Esophagus squamous epithelium (tissue), 5 donors: ENCODE measurements at places on chromosomes 12 and 14. TPM values are rescaled to one million over a fixed set of nuclear protein-coding genes. Genes with fewer than 3 reads are reported as not detected.

Gene RAD51B
- 6.2 TPM for total RNA-seq

DNA sequence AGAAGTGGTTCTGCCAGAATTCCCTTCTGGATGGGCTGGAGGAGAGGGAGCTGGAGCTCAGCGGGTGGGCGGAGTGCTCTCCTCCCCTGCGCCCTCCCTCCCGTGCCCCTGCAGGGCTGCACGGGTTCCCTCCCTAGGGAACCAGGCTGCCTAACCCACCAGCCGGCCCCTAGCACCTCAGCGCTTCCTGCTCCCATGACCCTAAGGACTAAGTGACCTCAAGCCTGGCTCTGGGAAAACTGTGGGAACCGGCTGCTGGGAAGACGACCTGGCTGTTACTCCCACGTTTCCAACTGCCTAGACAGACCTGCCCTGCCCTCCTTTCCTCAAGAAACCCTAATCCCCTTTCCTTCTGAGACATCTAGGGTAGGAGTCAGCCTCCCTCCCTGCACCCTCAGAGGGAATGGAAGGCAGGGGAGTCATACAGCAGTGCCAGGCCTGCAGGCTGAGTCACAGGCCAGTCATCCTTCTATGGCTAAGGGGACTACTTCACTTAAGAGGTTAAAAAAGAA is 31.5 kb downstream of the SLC6A12 start:
- H3K4me1 ChIP-seq, result peaks cover 35% of the 10 kb centered on the region
- H3K36me3 ChIP-seq, result no peaks in the 10 kb centered on the region
- no peak overlapping the region for H3K4me3 ChIP-seq
- no peaks in the 10 kb centered on the region for H3K27me3 ChIP-seq

- peaks cover 13% of the 10 kb centered on the region for H3K4me1 ChIP-seq
- no peak overlapping the region for H3K4me3 ChIP-seq
- H3K27me3 ChIP-seq, result no peaks in the 10 kb centered on the region
- H3K36me3 ChIP-seq, result no peaks in the 10 kb centered on the region
- DNase-seq, result no peak
These were observed 5.6 kb downstream of the RIC8B start for GRCh38 chr12:106780010-106780631.

GRCh38 chr12:93943780-93944179 is 204.6 kb upstream of the PLXNC1 start:
- no peaks in the 10 kb centered on the region for H3K36me3 ChIP-seq
- no peak overlapping the region for H3K4me3 ChIP-seq
- DNase-seq, result no peak
- no peak overlapping the region for H3K27ac ChIP-seq

GRCh38 chr14:89368490-89369477 is 48.2 kb downstream of the FOXN3 start:
- no peaks in the 10 kb centered on the region for H3K27me3 ChIP-seq
- H3K4me1 ChIP-seq, result peaks cover 16% of the 10 kb centered on the region
- no peak overlapping the region for H3K27ac ChIP-seq

Gene CDCA3
- 20.0 TPM for total RNA-seq

GRCh38 chr14:77040059-77040740 is 11.7 kb upstream of the IRF2BPL start:
- DNase-seq, result peak; percentile 83
- peak overlapping the region; percentile 97 for H3K27ac ChIP-seq
- H3K36me3 ChIP-seq, result no peaks in the 10 kb centered on the region
- H3K4me1 ChIP-seq, result peaks cover 100% of the 10 kb centered on the region
- peak overlapping the region; percentile 59 for H3K4me3 ChIP-seq

GRCh38 chr14:30709201-30709600 is 87.1 kb downstream of the SCFD1 start:
- no peak overlapping the region for H3K4me3 ChIP-seq
- no peaks in the 10 kb centered on the region for H3K27me3 ChIP-seq
- no peak for DNase-seq
- H3K4me1 ChIP-seq, result no peaks in the 10 kb centered on the region

Gene PTPRB
- total RNA-seq, result 4.0 TPM

- no peaks in the 10 kb centered on the region for H3K36me3 ChIP-seq
- no peaks in the 10 kb centered on the region for H3K4me1 ChIP-seq
- DNase-seq, result no peak
- no peak overlapping the region for H3K4me3 ChIP-seq
- no peaks in the 10 kb centered on the region for H3K27me3 ChIP-seq
- no peak overlapping the region for H3K27ac ChIP-seq
These were observed 53.9 kb upstream of the PWP1 start for GRCh38 chr12:107631715-107632114.

Gene KLHL33
- not detected for total RNA-seq

DNA sequence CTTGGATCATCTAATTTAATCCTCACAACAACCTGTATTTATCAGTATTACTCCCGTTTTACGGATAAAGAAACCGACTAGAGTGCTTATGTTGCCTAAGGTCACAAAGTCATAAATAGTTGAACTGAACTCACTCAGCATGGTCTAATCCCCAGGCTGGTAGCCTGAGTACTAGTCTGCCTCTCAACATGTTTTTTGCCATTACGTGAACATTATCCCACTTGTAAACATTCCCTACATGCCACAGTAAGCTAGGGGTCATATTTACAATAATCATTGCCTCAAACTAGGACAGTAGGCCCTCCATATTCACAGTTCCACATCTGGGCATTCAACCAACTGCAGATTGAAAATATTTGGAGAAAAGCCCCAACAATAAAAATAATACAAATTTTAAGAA is 12.1 kb downstream of the SNRPF start:
- peaks cover 7% of the 10 kb centered on the region for H3K36me3 ChIP-seq
- no peaks in the 10 kb centered on the region for H3K4me1 ChIP-seq
- no peak for DNase-seq

Gene FLRT2
- 8.3 TPM for total RNA-seq

DNA sequence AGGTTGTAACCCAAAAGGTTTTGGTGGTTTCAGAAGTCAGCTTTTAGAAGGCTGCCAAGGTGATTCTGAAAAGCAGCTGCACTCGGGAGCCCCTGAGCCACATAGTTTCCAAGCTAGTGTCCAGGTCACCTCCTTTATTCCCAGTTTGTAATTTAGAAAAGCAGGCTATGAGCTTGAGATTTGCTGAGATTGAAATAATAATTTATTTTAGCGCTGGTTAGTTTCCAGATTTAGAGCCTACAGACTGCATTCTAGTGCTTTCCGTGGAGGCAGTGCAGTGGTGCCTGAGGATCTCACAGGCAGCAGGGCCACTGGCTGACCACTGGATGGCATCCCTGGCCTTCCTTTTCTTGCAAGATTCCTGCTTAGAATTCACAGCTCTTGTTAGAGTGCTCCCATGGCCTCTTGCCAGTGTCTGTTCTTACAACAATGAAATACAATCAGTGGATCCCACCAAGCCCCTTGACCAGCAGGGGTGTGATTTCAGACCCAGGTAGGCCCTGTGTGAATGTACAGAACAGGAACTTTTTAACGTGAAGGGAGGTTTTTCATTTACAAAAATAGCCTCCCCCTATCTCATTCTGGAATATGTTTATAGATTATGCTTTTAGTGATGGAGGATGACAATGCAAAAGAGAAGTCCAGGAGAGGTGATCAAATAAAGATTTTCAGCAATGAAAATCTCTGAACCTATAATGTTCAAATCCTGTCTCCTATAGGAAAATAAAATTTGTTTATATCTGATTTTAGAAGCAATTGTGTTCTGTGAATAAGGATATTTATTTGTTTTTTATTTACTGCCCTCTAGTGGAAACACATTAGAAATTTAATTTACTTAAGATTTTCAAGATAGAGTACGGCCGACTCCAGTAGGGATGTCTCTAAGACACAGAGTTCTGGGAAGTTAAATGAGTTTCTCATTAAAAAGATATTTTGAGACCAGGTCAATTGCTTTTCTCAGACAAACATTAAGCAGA is 362.1 kb upstream of the STXBP6 start:
- H3K36me3 ChIP-seq, result no peaks in the 10 kb centered on the region
- no peak overlapping the region for H3K4me3 ChIP-seq
- no peak for DNase-seq
- no peaks in the 10 kb centered on the region for H3K27me3 ChIP-seq
- no peak overlapping the region for H3K27ac ChIP-seq

Gene HOXC6
- total RNA-seq, result 1.1 TPM

- H3K4me3 ChIP-seq, result no peak overlapping the region
- no peaks in the 10 kb centered on the region for H3K27me3 ChIP-seq
- no peak for DNase-seq
- no peaks in the 10 kb centered on the region for H3K36me3 ChIP-seq
These were observed 227.7 kb downstream of the SLC16A7 start for GRCh38 chr12:59823567-59823966.

Gene SMOC1
- total RNA-seq, result not detected

- no peak overlapping the region for H3K27ac ChIP-seq
- H3K4me3 ChIP-seq, result no peak overlapping the region
- DNase-seq, result no peak
These were observed 6.6 kb downstream of the PPHLN1 start for GRCh38 chr12:42332301-42333285.

DNA sequence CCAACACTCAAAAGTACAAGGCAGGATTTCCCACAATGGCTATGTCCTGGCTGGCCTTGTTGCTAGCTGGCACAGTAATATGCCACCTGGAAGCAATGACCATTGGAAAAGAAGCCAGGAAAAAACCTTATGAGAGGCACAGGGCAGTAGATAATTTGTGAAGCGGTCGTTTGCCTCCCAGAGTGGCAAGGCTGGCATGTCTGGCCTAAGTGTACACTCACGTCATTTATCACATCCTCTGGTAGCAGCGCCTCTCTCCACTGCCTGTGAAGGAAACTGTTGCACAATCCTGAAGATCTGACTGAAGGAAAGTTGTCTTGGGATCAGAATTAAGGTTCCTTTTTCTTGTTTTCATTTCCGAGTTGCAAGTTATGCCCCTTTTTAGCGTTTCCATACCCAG is 408.5 kb downstream of the ZFP36L1 start:
- no peaks in the 10 kb centered on the region for H3K36me3 ChIP-seq
- no peak overlapping the region for H3K4me3 ChIP-seq
- H3K27me3 ChIP-seq, result no peaks in the 10 kb centered on the region
- peaks cover 60% of the 10 kb centered on the region for H3K4me1 ChIP-seq

- no peaks in the 10 kb centered on the region for H3K36me3 ChIP-seq
- no peaks in the 10 kb centered on the region for H3K4me1 ChIP-seq
- H3K4me3 ChIP-seq, result no peak overlapping the region
- no peaks in the 10 kb centered on the region for H3K27me3 ChIP-seq
- H3K27ac ChIP-seq, result no peak overlapping the region
These were observed 285.1 kb upstream of the NOS1 start for GRCh38 chr12:117646520-117646919.

GRCh38 chr14:76193696-76194095 is 42.0 kb downstream of the GPATCH2L start:
- H3K4me3 ChIP-seq, result no peak overlapping the region
- H3K4me1 ChIP-seq, result no peaks in the 10 kb centered on the region
- no peak for DNase-seq

GRCh38 chr12:31507966-31508365 is 83.0 kb downstream of the DENND5B start:
- H3K4me1 ChIP-seq, result no peaks in the 10 kb centered on the region
- no peak overlapping the region for H3K4me3 ChIP-seq
- H3K36me3 ChIP-seq, result no peaks in the 10 kb centered on the region
- no peak overlapping the region for H3K27ac ChIP-seq

GRCh38 chr12:51496895-51497294 is 72.3 kb downstream of the SLC4A8 start:
- H3K27ac ChIP-seq, result no peak overlapping the region
- no peaks in the 10 kb centered on the region for H3K4me1 ChIP-seq
- no peak overlapping the region for H3K4me3 ChIP-seq
- H3K36me3 ChIP-seq, result no peaks in the 10 kb centered on the region
- no peaks in the 10 kb centered on the region for H3K27me3 ChIP-seq

Gene PAPLN
- 2.9 TPM for total RNA-seq

Gene SRRM4
- total RNA-seq, result not detected

DNA sequence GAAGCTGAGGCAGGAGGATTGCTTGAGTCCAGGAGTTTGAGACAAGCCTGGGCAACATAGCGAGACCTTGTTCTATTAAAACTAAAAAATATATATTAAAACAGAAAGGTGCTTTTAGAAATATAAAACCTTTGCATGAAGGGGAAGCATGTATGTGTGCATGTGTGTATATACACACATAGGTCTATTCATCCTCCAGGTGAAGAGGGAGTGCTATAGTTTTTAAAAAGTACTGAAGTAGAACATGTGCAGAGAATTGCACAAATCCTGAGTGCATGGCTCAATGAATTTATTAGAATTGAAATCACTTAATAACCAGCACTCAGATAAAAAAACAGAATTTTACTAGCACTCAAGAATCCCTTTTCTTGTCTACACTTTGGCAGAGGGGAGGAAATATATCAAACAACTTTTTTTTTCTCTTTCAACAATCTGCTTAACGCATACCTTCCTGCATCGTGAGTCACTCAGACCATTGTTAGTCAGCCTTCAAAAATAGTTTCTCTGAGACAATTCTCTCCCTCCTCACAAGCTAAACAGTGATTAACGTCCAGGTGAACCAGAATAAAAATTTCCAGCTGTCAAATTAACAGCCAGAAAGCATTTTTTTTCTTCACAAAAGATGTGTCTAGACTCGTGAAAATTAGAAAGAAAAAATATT is 17.7 kb upstream of the NEDD1 start:
- no peak overlapping the region for H3K27ac ChIP-seq
- DNase-seq, result no peak
- H3K27me3 ChIP-seq, result no peaks in the 10 kb centered on the region

DNA sequence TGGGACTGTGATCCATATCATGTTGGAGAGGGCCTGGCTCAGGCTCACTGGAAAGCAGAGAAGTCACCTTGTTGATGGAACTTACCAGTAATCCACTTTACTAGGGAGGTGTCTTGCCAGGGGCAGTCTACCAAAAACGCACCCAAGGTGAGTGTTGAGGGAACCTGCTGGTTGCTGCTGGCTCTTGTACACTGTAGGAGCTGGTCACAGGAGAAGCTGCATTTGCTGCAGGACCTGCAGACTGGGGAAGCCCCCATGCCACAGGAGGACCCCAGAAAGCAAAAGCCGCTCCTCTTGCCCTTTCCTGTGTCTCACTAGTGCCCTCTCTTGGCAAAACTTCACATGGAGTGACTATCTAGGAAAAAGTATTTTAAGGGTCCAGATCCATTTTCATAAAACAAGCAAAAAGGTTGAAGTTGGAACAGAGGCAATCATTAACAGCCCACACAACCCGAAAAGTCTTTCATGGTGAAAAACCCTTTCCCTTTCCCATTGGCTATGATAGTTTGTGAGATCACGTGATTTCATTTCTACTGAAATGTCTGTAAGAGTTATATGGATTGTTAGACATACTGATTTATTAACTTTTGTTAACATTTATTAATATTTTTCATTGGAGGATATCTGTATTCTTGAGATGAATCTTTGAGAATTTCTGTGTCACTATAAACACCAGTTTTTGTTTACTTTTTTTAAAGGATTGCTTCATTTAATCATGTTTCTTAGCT is 59.2 kb downstream of the RASSF8 start:
- no peaks in the 10 kb centered on the region for H3K36me3 ChIP-seq
- no peak overlapping the region for H3K27ac ChIP-seq
- no peaks in the 10 kb centered on the region for H3K27me3 ChIP-seq
- H3K4me1 ChIP-seq, result peaks cover 3% of the 10 kb centered on the region
- no peak overlapping the region for H3K4me3 ChIP-seq
- no peak for DNase-seq

DNA sequence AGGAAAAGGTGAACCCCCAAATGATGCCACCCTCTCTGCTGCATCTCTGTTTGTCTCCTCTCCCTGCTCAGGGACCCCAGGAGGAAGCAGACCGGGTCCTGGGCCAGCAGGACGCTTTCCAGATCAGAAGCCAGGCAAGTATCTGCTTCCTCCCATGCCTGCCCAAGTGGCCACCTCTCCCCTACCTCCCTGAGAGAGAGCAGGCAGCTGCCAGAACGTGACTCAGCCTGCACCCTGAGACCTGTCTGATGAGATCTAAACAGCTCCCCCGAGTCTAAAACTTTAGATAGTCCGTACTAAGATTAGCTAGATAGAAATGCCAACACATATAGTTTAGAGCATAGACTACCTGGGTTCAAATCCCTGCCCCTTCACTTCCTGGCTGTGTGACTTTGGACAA is 31.2 kb upstream of the OAS1 start:
- no peaks in the 10 kb centered on the region for H3K36me3 ChIP-seq
- no peaks in the 10 kb centered on the region for H3K4me1 ChIP-seq
- no peak overlapping the region for H3K27ac ChIP-seq
- H3K4me3 ChIP-seq, result no peak overlapping the region
- H3K27me3 ChIP-seq, result no peaks in the 10 kb centered on the region

Gene SERPINA9
- total RNA-seq, result not detected
